AG20443 (cell line): ENCODE measurements at places on chromosomes 2 and 18.
A peak's percentile ranks its signal among the peaks of the same experiment; 100 is the strongest.

GRCh38 chr18:54737986-54738385 lies 90.3 kb upstream of the RAB27B start:
- no peak for DNase-seq

- DNase-seq: no peak
These were observed 254.1 kb downstream of the TSN start for GRCh38 chr2:122009561-122009960.

- DNase-seq: no peak
These were observed 186.4 kb upstream of the SLC39A10 start for GRCh38 chr2:195470622-195471021.

GRCh38 chr18:62925031-62925688 lies 209.8 kb downstream of the PHLPP1 start:
- peak; percentile 18 for DNase-seq

- DNase-seq: no peak
These were observed 76.1 kb upstream of the ALKAL2 start for GRCh38 chr2:363824-364470.

DNA sequence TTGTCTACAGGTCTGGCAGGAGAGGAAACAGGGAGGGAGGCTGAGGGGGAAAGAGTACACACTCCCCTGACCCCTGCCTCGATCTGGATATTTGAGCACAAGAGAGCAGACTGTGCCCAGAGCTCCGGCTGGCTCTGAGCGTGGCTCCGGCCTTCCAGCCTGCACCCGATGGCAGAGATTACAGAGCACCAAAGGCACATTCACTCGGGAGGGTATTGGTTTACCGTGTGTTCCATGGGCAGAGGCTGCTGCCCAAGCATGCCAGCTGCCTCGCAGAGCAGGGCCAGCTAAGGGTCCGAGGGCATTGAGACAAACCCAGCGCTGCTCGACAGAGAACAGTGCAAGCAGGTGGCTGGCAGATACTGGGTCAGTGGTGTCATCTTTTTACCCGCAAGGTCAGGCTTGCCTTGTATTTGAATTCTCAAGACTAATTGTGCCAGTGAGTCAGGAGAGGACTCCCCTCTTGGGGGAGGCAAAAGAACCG lies 132.2 kb downstream of the TNS1 start:
- DNase-seq: no peak

DNA sequence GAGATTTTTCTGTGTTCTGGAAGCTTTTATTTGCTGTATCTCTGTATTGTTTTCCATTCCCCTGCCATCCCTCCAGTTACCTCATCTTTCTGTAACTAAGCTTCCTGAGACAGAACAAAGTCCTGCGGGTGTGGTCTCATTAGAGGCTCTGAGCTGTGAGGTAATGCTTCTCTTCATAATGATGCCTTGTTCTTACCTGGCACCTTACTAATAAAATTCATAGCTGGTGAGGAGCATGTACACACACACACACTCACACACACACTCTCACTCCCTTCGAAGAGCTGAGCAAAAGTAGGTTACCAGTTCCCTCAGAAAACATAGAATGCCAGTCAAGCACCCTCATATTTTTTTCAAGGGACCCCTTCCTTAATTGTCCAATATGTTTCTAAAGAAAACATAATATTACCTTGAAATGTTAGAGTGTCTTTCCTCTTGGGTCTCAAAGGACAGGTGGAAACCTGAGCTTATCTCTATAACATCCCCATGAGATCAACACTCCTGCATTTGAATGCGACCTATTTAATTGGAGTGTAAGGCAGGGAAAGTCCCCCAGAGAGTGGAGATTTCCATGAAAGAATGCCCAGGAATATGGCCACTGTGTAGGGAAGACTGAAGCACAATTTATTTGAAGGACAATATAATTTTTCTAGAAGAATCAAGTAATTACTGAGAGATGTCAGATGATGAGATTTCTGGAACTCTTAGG lies 161.6 kb upstream of the NCK2 start:
- DNase-seq: no peak

GRCh38 chr2:171952276-171952675 lies 30.0 kb downstream of the HAT1 start:
- DNase-seq: no peak

DNA sequence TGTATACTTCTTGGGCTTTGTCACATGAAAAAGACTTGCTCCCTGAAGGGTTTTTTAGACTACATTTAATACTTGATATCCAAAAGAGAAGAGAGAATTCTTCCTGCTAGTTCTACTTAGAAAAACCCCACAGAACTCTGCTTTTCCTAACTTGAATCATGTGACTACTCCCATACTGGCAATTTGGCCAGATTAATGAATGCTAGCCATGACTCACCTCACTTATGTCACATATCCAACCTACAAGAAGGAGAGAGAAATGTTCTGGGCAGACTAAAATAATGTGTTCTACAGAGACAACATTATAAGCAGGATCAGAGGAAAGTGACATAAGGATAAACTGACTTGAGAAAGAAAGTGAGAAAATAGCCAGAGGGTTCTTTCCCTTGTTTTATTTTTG lies 249.3 kb upstream of the GULP1 start:
- DNase-seq: peak; percentile 21

GRCh38 chr2:205702576-205702975 lies 20.3 kb downstream of the NRP2 start:
- DNase-seq: no peak

GRCh38 chr2:1806254-1806653 lies 61.9 kb upstream of the PXDN start:
- no peak for DNase-seq

- peak; percentile 79 for DNase-seq
These were observed 77.5 kb downstream of the GFPT1 start for GRCh38 chr2:69309351-69310110.

- peak; percentile 66 for DNase-seq
These were observed 177.1 kb upstream of the KLHL29 start for GRCh38 chr2:23207871-23208270.

GRCh38 chr2:8090748-8091700 lies 590.8 kb upstream of the ID2 start:
- peak; percentile 89 for DNase-seq

- no peak for DNase-seq
These were observed 18.6 kb upstream of the SKA1 start for GRCh38 chr18:50356036-50356945.

DNA sequence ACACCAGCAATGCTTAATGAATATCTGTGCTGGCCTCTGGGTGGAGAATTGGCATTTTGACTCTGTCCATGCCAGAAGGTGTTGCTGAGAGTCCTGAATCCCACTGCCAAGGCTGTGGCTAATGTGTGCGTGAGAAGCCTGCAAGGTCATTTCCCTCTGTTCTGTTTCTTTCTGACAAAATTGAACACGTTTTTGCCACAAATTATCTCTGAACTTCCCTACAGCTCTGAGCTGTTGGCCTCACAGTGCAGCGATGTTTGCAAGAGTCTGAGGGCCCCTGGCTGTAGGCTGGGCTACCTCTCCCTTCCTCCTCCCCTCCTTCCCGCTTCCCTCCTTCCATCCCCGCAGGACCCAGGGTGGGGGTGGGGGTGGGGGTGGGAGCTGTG lies 154.1 kb upstream of the HS6ST1 start:
- peak; percentile 67 for DNase-seq

GRCh38 chr2:102967451-102967850 lies 205.6 kb downstream of the TMEM182 start:
- peak; percentile 65 for DNase-seq

DNA sequence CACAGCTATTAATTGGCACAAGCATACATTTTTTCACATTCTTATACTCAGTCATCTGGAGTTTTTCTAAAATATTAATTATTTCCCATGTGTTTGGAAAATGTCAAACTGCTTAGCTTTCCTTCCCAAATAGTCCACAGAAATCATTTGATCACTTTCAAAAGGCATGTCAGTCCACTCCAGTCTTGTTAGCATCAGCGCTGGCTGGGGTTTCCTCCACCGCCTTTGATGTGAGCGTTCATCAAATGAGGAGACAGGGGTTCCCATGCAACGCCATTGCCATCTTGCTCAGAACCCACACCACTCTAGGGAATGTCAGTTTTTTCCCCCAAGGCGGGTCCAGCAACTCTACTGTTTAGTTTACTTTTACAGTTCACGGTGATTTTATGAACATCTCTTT lies 13.1 kb upstream of the RAX start:
- DNase-seq: no peak

GRCh38 chr2:168179592-168179991 lies 67.8 kb downstream of the STK39 start:
- DNase-seq: no peak

DNA sequence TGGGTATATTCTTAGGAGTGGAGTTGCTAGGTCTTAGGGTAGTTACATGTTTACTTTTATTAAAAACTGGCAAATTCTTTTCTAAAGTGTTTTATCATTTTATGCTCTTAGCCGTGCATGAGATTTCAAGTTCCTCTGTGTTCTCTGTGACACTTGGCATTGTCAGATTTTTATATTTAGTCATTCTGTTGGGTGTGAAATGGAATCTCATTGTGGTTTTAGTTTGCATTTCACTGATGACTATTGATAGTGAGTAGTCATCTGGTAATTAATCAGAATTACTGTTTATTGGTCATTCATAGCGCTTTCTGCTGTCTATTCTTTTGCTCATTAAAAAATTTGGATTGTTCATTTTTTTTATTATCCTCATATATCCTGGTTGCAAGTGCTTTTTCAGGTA lies 34.1 kb downstream of the RAB3GAP1 start:
- no peak for DNase-seq

DNA sequence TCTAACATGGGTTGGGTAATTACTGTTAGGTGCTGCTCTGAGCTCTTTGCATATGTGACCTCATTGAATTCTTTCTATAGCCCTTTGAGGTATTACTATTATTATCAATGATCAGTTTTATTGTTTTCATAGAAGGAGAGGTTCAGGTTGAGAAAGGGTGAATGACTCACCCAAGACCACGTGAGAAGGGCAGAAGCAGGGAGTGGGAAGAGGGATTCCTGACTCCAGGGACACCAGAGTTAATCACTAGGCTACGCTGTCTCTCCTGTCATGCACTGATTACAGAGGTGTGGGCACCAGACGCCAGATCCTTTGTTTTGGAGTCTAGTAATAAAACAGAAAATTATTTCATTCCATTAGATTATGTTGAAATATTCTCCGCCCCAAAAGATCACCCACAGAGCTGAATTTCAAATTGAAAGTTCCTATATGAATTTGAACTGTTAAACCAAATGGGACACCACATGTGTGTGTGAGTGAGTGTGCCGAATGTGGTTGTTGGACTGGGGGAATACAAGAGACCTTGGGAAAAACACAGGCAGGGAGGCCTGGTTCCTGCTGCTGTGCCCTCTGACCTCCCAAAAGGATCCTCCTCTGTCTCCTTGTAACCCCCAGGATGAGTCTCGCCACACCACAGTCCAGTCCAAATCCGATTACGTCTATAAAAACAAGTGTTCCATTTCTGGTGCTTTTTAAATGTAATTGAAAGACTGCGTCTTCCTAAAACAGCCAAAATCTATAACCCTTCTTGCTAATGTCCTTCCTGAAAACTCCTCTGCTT lies 215.4 kb downstream of the ZNF521 start:
- no peak for DNase-seq

DNA sequence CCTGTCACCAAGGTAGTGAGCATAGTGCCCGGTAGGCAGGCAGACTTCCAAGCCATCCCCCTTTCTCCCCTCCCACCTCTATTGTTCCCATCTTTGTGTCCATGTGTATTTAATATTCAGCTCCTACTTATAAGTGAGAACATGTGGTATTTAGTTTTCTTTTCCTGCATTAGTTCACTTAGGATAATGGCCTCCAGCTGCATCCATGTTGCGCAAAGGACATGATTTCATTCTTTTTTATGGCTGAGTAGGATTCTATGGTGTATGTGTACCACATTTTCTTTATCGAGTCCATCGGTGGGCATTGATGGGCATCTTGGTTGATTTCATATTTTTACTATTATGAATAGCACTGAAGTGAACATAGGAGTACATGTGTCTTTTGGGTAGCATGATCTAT lies 35.3 kb downstream of the MMADHC start:
- DNase-seq: no peak

DNA sequence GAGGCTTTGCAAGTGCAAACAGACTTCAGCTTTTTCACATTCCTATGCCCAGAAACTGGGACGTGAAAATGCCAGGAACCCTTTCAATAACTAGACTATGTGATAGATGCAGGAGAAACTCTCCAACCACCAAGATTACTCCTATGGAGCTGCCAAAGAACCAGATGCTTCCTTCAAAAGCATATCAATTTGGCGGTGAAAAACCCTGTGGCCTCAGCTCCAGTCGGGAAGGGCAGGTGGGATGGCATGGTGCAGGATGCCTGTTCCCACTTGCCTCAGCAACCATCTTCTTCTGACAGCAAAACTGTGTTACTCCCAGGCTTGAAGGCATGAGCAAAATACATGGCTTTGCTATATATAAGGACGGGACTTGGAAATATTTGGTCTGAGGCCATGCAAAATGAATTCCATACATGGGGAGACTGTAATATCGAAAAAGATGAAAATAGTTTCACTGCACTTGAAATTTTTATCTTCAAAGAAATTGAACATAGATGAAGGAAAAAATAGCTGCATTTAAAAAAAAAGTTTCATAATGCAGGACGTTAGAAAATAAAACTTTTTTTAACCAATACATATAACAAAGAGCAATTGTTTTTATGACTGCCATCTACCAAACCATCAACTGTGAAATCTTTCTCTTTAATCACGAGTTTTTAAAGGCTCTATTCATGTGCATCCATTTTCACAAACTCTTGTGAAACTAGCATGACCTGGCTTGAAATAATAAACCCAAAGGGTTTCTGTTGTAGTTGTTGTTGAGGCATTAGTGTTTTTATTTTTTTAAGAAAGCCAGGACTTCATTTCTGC lies 99.1 kb downstream of the AFF3 start:
- no peak for DNase-seq

DNA sequence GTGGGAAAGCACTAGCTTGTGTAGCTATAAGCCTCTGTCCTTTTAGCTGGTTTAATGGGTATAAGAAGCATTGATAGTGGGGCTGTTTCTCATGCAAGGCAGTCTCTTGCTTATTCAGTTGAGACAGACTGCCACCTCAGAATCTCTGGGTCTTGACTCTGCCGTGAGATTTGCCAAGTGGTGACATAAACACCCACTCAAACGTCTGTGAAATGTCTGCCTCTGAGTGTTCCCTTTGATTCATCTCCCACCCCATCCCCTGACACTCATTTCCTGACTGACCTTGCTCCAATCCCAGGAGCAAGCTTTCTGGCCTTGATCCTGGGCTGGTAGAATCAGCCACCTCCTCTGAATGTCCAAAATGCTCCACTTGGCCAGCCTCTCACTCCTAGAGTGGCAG lies 141.9 kb upstream of the RBMS1 start:
- peak; percentile 47 for DNase-seq

DNA sequence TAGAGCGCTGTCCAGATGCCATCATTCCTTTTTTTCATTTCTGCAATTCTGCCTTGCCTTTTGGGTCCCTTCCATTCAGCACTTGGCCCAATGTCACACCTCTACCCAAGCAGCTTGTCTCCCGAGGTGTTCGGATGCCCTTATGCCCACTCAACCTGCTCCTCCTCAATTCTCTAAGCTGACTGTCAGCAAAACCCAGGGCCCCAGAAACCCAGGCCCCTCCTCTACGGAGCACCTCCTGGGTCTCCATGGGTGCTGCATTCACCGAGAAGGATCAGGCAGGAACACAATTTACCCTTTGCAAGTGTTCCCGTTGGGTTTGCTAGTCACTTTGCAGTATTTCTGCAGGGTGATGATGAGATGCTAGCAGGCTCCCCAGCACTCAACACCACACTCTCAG lies 86.7 kb upstream of the RAB6C start:
- DNase-seq: no peak

- DNase-seq: no peak
These were observed 455.6 kb upstream of the ACVR2A start for GRCh38 chr2:147389218-147389617.
